ENCODE measurements at places on chromosomes 3 and 15. TPM values are rescaled to one million over a fixed set of nuclear protein-coding genes. Genes with fewer than 3 reads are reported as not detected.

Gene SAMMSON
- total RNA-seq: not detected

Gene ATG3
- 67.9 TPM for total RNA-seq

Gene ZBBX
- total RNA-seq: 0.22 TPM

Gene ADGRG7
- total RNA-seq: not detected

Gene ITIH1
- 0.38 TPM for total RNA-seq

Gene RLBP1
- not detected for total RNA-seq

Gene CFAP91
- total RNA-seq: 3.6 TPM

Gene TICRR
- total RNA-seq: 2.4 TPM

Gene CHRM5
- total RNA-seq: not detected

Gene GOLGA8H
- 0.28 TPM for total RNA-seq

Gene ST3GAL6
- 25.9 TPM for total RNA-seq

Gene SPINK8
- not detected for total RNA-seq

Gene TERC
- total RNA-seq: 38.0 TPM

Gene ZNF445
- total RNA-seq: 10.0 TPM

Gene SUSD5
- total RNA-seq: 1.4 TPM

Gene ALS2CL
- total RNA-seq: 9.9 TPM

Gene STAB1
- total RNA-seq: 597 TPM

Gene EFCC1
- total RNA-seq: 1.8 TPM

Gene WDR93
- total RNA-seq: not detected

Gene LYZL4
- total RNA-seq: not detected

Gene STRC
- total RNA-seq: 0.80 TPM

Gene PLSCR2
- total RNA-seq: not detected

Gene ABI3BP
- total RNA-seq: 30.1 TPM

Gene ADAMTS7
- 2.1 TPM for total RNA-seq

Gene ANKDD1A
- 39.4 TPM for total RNA-seq

Gene ST8SIA2
- 0.83 TPM for total RNA-seq

Gene EXD1
- not detected for total RNA-seq

Gene CMSS1
- total RNA-seq: 48.6 TPM

Gene ZMYND10
- total RNA-seq: 0.45 TPM

Gene KBTBD8
- 2.3 TPM for total RNA-seq

Gene CCDC66
- 35.9 TPM for total RNA-seq

Gene ACP3
- 5.3 TPM for total RNA-seq

Gene GOLGA8T
- not detected for total RNA-seq

Gene SIN3A
- 72.7 TPM for total RNA-seq

Gene PSTPIP1
- 8.7 TPM for total RNA-seq

Gene TMEM108
- 17.1 TPM for total RNA-seq

Gene PEAK1
- total RNA-seq: 21.6 TPM

Gene TNNC1
- 4.4 TPM for total RNA-seq

Measured in adrenal gland (tissue), 19 donors.